CD4-positive, alpha-beta T cell treated with Interleukin-15 for 1 hour (primary cell): ENCODE measurements at places on chromosomes 3 and 15.

DNA sequence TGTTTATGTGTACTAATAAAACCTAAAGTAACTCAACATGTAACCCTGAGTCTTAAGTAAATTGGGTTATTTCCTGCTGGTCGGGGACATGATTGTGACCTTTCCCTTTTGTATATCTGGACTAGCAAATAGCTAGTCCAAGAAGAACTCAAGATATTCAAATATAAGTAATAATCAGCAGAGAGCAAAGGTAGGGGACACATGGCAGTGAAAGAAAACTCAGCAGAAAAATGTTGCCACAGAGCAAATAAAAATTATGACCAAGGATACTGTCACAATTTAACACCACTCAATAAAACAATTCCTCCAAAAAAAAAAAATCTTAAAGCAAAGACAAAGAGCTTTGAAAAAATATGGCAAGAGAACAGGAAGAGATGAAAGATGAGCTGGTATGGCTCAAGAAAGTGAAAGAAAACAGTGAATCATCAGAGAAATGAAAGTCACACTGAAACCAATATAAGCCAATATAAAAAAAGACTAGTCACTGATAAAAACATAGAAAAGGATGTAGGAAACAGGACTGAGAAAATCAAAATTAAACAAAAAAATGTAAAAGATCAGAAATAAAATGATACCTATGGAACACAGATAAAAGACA lies 43.4 kb downstream of the HLTF start:
- no peak for DNase-seq

GRCh38 chr15:75076277-75076676 lies 52.9 kb downstream of the PPCDC start:
- DNase-seq, result no peak

DNA sequence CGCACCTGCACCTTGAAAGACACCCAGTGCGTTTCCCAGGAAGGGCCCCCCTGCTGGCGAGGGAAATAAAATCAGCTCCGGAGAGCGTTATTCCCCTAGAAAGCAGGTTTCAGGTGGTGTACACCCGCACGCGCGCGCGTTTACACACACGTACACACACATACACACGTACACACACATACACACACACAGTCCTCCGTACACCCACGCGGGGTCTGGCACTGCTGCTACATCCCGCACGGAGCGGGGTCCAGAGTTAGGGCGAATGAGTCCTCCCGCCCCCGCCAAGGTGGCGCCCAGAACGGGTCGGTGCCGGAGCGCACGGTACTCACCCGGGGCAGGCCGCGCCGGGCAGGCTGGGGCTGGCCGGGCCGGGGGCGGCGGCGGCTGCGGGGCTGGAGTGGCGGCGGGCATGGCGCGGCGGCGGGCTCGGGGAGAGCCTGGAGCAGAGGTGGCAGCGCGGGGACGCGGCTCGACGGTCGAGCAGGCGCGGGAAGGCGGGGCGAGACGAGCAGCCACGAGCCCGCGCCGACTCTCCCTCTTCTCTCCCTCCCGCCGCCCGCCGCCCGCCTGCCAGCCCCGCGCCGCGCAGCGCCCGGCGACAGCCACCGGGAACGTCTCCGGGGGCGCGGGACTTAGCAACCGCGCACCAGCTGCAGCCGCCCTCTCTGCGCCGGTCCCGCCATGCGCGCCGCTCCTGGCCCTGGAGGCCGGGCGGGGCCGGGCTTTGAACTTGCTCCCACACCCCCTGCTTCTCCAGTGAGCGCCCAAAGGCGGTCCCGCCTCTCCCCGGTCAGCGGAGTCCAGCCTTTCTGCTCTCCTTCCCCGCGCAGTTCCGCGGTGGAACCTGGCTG lies at the start of gene DCLK3:
TSS of gene DCLK3 (minus strand) at position 704 of the 854 bp plus-strand sequence. CDS start at position 414, 290 bp downstream.
- DNase-seq, result no peak

- DNase-seq, result no peak
These were observed 23.5 kb upstream of the PLSCR5 start for GRCh38 chr3:146628671-146629070.

DNA sequence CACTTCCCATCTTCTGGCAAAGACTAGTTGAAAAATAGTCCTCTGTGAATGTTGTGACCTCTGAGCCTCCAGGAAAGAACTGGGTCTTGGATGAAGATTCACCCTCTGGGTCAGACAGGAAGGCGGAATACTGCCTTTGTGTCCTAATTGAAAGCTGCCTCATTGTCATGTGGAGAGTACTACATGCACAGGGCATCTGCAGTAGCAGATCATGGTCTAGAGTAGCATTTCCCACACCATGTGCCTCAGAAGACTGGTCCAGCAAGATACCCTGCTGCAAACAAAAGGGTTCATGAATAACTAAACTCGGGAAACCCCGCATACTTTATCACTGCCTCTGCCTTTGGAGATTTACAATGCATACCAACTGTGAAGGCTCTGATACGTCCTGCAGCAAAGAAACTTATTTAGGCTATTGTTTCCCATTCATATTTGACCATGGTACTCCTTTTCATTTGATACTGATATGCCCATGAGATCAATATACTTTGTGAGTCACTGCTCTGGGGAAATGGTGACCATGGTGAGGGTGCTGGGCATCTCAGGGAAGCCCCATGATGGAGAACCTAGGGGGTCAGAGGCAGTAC lies 22.7 kb downstream of the IRAK2 start:
- DNase-seq, result no peak

DNA sequence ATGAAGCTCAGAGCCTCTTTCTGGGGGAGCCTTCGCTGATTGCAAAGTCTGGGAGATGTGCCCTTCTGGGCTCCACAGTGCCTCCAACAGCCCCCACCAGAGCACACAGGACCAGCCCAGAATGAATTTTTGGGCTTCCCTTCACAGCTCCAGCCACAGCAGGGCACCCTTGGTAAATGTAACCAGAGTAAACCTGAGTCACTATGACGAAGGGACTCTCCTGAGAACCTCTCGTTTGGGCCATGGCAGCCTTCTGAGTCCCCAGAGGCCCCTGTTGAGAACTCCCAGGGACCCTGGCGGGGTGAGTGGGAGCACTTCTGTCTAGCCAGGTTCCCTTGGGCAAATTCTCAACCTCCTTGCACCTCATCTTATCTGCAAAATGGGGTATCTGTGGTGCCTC lies 20.8 kb downstream of the FAM3D start:
- no peak for DNase-seq

- DNase-seq, result no peak
These were observed 79.3 kb downstream of the RPL22L1 start for GRCh38 chr3:170790647-170791046.

GRCh38 chr3:16240229-16241023 lies 24.3 kb downstream of the DPH3 start:
- no peak for DNase-seq

- no peak for DNase-seq
These were observed 343.9 kb upstream of the ALCAM start for GRCh38 chr3:105022813-105023212.

DNA sequence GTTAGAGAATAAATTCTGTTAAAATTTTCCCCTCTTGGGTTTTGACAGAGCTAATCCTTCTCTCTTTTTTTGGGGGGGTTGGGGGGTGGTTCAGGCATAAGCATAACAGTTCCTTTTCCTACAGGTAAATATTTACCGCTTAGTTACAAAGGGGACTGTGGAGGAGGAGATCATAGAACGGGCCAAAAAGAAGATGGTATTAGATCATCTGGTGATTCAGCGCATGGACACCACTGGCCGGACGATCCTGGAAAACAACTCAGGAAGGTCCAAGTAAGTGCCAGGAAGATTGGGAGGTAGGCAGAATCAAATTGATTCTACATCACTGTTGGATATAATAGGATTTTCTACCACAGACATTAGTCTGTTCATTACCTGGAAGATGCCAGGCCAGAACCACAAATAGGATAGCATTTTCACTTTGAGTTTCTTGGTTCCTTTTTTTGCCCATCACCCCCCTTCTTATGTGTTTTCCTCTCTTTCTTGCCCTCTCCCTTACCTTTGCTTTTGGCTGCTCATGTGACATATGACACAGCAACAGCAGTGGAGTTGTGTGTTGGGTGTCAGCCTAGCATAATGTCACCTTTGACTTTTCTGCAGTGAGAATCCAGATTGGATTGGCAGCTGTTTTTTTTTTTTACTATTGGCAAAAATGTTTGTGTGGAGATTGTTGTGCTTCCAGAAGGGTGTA lies 79.0 kb downstream of the CHD2 start:
- DNase-seq, result no peak

DNA sequence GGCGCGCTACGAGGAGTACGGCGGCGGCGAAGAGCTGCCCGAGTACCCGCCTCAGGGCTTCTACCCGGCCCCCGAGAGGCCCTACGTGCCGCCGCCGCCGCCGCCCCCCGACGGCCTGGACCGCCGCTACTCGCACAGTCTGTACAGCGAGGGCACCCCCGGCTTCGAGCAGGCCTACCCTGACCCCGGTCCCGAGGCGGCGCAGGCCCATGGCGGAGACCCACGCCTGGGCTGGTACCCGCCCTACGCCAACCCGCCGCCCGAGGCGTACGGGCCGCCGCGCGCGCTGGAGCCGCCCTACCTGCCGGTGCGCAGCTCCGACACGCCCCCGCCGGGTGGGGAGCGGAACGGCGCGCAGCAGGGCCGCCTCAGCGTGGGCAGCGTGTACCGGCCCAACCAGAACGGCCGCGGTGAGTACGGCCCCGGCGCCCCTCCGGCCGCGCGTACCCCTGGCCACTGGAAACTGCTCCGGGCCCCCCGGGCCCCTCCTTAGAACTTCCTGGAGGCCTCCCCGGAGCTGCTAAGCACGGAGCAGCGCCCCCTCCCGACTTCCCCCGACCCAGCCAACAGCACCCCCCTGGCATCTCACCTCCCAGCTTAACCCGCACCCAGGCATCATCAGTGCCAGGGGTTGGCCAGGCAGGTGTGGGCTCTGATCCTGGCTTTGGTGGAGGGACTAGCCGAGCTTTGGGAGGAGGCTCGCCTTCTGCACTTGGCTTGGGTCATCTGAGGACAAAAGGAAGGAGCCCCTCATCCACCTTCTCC lies 1.4 kb downstream of the LOXL1 start:
- peak; percentile 66 for DNase-seq

- no peak for DNase-seq
These were observed 226.8 kb downstream of the MAGI1 start for GRCh38 chr3:65811892-65812291.

GRCh38 chr3:116263842-116264545 lies 181.3 kb downstream of the LSAMP start:
- DNase-seq, result no peak

DNA sequence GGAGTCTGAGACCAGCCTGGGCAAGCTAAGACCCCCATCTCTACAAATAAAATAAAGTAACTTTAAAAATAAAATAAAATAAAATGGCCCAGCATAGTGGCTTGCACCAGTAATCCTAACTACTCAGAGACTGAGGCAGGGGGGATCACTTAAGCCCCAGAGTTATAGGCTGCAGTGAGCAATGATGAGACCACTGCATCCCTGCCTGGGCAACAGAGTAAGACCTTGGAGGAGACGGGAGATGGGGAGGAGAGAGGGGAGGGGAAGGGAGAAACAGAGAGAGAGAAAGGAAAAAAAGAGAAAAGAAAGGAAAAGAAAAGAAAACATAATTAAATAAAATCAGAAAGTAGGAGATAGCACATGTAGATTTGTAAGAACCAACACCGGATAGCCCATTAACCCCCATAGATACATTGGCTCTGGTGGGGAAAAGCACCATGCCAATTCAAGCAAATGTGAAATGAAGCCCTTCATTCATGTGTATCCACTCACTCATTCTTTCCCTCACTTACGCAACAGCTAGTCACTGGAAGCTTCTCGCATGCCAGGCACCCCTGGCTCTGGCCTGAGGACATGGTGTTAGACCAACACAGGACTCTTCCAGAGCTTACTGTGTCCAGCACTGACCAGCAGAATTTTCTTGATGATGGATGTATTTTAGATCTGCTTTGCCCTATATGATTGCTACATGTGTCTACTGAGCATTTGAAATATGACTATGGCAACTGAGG lies 183.2 kb downstream of the MAGI1 start:
- DNase-seq, result no peak

DNA sequence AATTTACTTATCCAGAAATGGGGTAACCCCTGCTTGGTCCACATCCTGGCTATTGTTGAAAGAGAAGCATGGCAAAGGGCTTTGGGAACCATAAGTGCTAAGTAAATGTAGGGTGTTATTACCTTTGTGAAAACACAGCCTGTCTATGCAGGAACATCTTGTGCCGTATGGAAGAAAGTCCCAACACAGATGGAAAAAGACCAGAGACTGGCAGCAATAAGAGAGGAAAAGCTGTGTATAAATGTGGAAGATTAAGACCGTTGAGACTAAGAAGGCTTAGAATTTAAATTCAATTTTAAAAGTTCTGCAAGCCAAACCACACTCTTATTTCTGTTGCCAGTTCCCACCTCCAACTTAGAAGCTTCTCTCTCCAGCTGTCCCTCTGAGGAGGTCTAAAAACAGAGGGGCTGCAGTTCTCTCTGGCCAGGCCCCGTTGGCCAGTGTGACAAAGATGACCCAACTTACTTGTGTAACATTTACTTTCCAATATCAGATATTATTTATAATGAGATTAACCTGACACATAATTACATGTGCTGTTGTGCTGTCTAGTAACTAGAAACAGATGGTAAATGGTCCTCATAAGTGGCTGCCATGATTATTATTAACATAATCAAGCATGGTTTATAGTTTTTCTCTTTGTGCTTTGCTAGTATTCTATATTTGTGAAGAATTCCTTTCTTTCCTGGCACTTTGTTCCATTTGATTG lies 7.0 kb downstream of the MINDY4B start:
- no peak for DNase-seq

DNA sequence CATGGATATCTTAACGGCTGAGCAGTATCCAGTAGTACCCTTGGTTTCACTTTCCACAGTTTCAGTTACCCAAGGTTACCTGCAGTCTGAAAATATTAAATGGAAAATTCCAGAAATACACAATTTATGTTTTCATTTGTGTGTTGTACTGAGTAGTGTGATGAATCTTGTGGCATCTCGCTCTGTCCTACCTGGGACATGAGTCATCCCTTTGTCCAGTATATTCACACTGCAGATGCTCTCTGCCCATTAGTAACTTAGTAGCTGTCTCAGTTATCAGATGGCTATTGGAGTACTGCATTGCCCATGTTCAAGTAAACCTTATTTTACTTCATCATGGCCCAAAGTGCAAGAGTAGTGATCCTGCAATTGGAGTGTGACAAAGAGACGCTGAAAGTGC lies 26.1 kb downstream of the GASK1A start:
- no peak for DNase-seq

- DNase-seq, result no peak
These were observed 24.3 kb downstream of the PLA2G4F start for GRCh38 chr15:42131826-42132806.

DNA sequence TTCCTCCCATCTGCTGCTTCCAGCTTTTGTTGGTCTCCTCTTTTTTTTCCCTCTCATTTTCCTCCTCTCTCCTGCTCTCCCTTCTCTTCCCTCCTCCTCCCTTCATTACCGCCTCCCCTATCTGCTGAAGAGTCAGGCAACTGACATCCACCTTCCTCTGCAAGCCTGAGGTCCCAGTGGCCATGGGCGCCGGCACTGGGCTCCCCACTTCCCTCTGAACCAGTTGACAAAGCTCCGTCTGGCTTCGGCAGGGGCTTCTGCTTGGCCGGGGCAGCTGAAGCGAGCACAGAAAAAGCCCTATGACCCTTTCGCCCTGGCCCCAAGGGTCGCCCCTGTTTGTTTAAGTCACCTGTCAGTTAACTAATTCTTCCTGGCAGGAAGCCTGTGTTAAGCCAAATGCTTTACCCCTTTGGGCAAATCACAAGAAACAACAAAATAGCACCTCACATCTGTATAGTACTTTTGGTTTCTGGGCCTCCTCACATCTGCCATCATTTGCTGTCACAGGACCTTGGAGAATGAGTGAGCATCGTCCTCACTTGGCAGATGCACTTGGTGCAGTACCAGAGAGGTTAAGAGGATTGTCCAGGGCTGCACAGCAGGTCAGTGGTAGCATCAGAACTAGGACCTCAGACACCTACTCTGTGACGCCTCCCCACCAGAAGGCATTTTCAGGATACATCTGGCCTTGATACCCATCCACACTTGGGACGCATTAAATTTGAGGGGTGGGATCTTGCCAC lies 27.7 kb downstream of the ITGA11 start:
- no peak for DNase-seq
